ENCODE measurements at places on chromosomes 5 and 9.
A peak's percentile ranks its signal among the peaks of the same experiment; 100 is the strongest.

DNA sequence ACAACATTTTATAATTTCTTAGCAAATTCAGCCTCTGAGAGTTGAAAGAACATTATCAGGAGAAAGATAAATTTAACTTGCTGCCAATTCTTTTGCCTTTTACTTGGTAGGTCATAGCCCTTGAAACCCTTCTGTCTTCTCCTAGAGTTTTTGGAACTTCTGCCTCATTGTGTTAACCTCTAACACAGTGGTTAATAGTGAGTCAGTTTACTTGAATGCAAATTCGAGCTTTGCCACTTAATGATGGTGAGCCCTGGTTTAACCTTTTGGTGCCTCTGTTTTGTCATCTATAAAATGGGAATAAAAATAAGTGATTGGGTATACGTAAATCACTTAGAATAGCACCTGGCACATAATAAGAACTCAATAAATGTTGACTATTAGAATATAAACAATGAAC, 1.8 kb upstream of the INIP start:
- no peaks in the 10 kb centered on the region for H3K36me3 ChIP-seq
- no peak for DNase-seq
- peaks cover 22% of the 10 kb centered on the region for H3K4me1 ChIP-seq
- no peak overlapping the region for H3K27ac ChIP-seq
- H3K4me3 ChIP-seq = no peak overlapping the region

GRCh38 chr5:118687661-118688621, 300.4 kb downstream of the DTWD2 start:
- H3K36me3 ChIP-seq = no peaks in the 10 kb centered on the region
- no peaks in the 10 kb centered on the region for H3K4me1 ChIP-seq
- H3K27me3 ChIP-seq = no peaks in the 10 kb centered on the region
- no peak for DNase-seq

DNA sequence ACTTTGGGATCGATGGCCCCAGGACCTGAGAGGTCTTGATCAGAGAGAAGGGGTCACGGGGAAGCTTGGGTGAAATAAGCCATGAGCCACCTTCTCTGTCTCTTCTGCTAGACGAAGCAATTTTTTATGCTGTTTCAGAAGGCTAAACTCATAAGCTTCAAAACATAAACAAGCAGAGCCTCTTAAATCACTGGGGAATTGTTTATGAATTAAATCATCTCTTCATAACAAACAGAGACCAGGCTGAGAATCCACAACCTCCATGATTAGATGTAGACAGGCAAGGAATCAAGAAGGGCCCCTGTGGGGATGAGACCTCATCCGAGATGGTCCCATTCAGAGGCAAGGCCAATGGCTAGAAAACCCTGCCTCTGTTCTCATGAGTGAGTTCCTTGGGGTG, 21.7 kb upstream of the TCOF1 start:
- no peaks in the 10 kb centered on the region for H3K27me3 ChIP-seq
- no peak overlapping the region for H3K27ac ChIP-seq
- H3K4me3 ChIP-seq = no peak overlapping the region
- no peak for DNase-seq
- no peaks in the 10 kb centered on the region for H3K36me3 ChIP-seq
- H3K4me1 ChIP-seq = no peaks in the 10 kb centered on the region

DNA sequence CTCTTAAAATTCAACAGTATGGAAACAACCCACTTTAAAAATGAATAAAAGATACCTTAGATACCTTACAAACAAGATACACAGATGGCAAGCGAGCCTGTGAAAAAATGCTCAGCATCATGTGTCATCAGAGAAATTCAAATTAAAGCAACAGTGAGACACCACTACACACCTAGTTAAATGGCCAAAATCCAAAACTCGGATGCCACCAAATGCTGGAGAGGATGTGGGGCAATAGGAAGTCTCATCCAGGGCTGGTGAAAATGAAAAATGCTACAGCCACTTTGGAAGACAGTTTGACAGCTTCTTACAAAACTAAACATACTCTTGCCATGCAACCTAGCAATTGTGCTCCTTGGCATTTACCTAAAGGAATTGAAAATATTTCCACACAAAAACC, 17.9 kb downstream of the DUSP1 start:
- H3K27me3 ChIP-seq = no peaks in the 10 kb centered on the region
- H3K4me1 ChIP-seq = peaks cover 34% of the 10 kb centered on the region
- H3K36me3 ChIP-seq = no peaks in the 10 kb centered on the region
- DNase-seq = no peak
- H3K4me3 ChIP-seq = no peak overlapping the region
- H3K27ac ChIP-seq = no peak overlapping the region

- H3K4me3 ChIP-seq = no peak overlapping the region
- peak overlapping the region; percentile 32 for H3K27ac ChIP-seq
- no peaks in the 10 kb centered on the region for H3K27me3 ChIP-seq
- DNase-seq = no peak
Observed at GRCh38 chr9:124309667-124310084, 51.9 kb downstream of the NEK6 start.

GRCh38 chr9:72978744-72979143, 25.9 kb upstream of the ALDH1A1 start:
- no peak overlapping the region for H3K4me3 ChIP-seq
- H3K36me3 ChIP-seq = no peaks in the 10 kb centered on the region
- no peak overlapping the region for H3K27ac ChIP-seq
- no peaks in the 10 kb centered on the region for H3K27me3 ChIP-seq
- no peak for DNase-seq
- H3K4me1 ChIP-seq = no peaks in the 10 kb centered on the region

GRCh38 chr9:96483733-96484390, 33.9 kb downstream of the HABP4 start:
- H3K27me3 ChIP-seq = no peaks in the 10 kb centered on the region
- H3K4me3 ChIP-seq = no peak overlapping the region
- no peak overlapping the region for H3K27ac ChIP-seq
- peaks cover 29% of the 10 kb centered on the region for H3K4me1 ChIP-seq
- no peak for DNase-seq

GRCh38 chr9:100083448-100084127, 15.2 kb downstream of the ERP44 start:
- H3K4me1 ChIP-seq = no peaks in the 10 kb centered on the region
- no peak overlapping the region for H3K27ac ChIP-seq
- no peaks in the 10 kb centered on the region for H3K36me3 ChIP-seq
- no peak for DNase-seq
- H3K27me3 ChIP-seq = no peaks in the 10 kb centered on the region

GRCh38 chr5:175837171-175837699, 34.1 kb upstream of the CPLX2 start:
- no peak for DNase-seq
- no peaks in the 10 kb centered on the region for H3K27me3 ChIP-seq
- H3K27ac ChIP-seq = no peak overlapping the region
- no peaks in the 10 kb centered on the region for H3K4me1 ChIP-seq
- no peaks in the 10 kb centered on the region for H3K36me3 ChIP-seq

DNA sequence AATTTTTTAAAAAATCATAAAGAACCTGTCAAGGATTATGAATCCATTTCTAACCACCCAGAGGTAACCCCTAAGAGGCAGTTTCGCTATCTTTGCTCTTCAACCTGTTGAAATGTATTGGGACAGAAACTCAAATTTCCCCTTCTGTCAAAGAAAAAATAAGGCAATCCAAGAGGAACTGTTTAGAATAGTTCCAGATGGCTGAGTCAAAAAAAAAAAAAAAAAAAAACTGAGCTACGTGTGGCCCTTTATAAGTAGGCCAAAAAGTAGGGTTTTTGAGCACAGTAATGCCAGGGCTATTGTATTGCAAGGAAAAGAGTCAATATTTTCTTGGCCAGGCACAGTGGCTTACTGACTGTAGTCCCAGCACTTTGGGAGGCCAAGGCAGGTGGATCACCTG, 94.9 kb downstream of the RAD23B start:
- no peaks in the 10 kb centered on the region for H3K27me3 ChIP-seq
- no peaks in the 10 kb centered on the region for H3K4me1 ChIP-seq
- no peak overlapping the region for H3K4me3 ChIP-seq
- no peak for DNase-seq
- H3K36me3 ChIP-seq = no peaks in the 10 kb centered on the region

DNA sequence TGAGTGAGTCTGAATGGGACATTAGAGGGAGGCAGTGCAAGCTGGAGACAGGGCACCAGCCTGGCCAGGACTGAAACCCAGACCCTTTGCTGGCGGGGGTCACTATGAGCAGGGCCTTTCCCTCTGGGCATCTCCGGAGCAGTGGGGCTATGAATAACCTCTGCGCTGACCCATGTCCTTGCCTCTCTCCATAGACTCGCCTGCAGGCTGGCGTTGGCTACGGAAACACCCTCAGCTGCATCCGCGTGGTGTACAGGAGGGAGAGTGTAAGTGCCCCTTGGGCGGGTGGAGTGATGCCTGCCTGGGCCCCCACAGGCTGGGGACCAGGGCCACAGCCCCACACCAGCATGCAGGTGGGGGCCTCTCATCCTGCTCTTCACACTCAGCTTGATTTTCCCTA, 15.8 kb downstream of the SLC25A48 start:
- H3K27ac ChIP-seq = no peak overlapping the region
- H3K36me3 ChIP-seq = no peaks in the 10 kb centered on the region
- no peaks in the 10 kb centered on the region for H3K27me3 ChIP-seq
- no peak overlapping the region for H3K4me3 ChIP-seq
- H3K4me1 ChIP-seq = no peaks in the 10 kb centered on the region

DNA sequence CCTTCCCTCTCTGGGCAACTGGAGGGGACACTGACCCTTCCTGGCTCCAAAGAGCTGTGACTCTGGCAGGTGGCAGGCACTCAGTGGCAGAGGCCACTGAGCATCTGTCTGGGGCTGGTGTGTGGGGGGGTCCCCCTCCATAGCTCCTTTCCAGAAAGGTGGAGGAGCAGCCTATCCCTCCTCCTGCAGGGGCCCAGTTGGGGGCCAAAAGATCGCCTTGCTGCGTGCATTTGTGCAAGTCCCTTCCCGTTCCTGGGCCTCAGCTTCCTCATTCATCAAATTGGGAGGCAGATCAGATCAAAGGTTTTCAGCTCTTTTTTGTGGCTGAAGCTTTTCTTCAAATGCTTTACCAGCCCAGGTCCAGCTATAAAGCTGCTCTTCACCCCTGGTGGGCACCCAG, 77.7 kb downstream of the NTNG2 start:
- no peak for DNase-seq
- peaks cover 42% of the 10 kb centered on the region for H3K4me1 ChIP-seq
- H3K36me3 ChIP-seq = no peaks in the 10 kb centered on the region

- peaks cover 38% of the 10 kb centered on the region for H3K4me1 ChIP-seq
- DNase-seq = no peak
- H3K4me3 ChIP-seq = no peak overlapping the region
- H3K36me3 ChIP-seq = peaks cover 18% of the 10 kb centered on the region
- H3K27me3 ChIP-seq = no peaks in the 10 kb centered on the region
Observed at GRCh38 chr9:91301161-91301560, 60.6 kb downstream of the AUH start.

DNA sequence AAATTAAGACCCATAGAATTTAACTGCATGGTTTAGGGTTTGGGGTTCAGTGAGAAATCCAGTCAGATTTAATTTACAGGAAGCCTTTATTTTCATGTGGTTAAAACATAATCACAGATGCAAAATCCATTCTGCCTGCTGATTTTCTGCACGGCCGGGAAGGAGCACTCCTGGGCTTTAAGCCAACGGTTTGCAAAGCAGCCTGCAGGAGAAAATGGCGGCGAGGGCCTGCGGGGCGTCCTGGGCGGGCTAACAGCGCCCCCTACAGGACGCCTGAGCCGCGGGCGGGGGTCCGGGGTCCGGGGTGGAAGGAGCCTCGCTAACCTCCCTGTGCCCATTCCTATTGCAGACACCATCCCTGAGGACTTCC, 47.6 kb downstream of the THBS4 start:
- H3K27ac ChIP-seq = peak overlapping the region; percentile 53
- no peak for DNase-seq
- H3K36me3 ChIP-seq = no peaks in the 10 kb centered on the region
- peaks cover 14% of the 10 kb centered on the region for H3K4me1 ChIP-seq
- peak overlapping the region; percentile 36 for H3K4me3 ChIP-seq
